ENCODE measurements at places on chromosomes 1 and 21. TPM values are rescaled to one million over a fixed set of nuclear protein-coding genes. Genes with fewer than 3 reads are reported as not detected.

GRCh38 chr1:56992318-56993125, 26.7 kb upstream of the C8B start:
- DNase-seq = no peak

ADCY10 gene
- total RNA-seq = 0.28 TPM

GRCh38 chr21:24868117-24868516, 739.2 kb downstream of the MRPL39 start:
- DNase-seq = no peak

SPATA45 gene
- not detected for total RNA-seq

- DNase-seq = no peak
Observed at GRCh38 chr1:111770916-111771315, 15.2 kb downstream of the DDX20 start.

SPTA1 gene
- total RNA-seq = 0.56 TPM

- no peak for DNase-seq
Observed at GRCh38 chr21:34965200-34966174, 83.6 kb downstream of the RUNX1 start.

GRCh38 chr1:13730751-13731482, 30.9 kb downstream of the PRDM2 start:
- peak; percentile 81 for DNase-seq

DNA sequence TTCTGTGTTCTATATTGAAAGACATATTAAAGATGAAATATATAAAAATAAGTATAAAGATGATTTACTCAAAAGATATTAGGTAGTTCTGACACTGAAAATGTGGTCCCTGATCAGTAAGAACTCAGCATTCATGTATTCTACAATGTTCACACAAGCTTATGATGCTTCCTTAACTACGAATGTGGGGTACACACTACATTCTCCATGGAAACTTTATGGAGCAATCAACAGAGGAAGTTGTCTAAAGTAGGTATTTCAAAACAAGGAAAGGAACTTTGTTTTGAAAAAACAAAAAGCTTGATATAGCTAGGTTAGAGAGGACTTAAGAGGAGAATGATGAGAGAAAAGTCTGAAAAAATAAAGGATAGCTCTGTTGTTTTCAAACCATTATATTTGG, 119.7 kb upstream of the RGS18 start:
- no peak for DNase-seq

GRCh38 chr21:33651965-33652680, 9.8 kb downstream of the ITSN1 start:
- no peak for DNase-seq

GRCh38 chr1:7648761-7649384, 122.2 kb upstream of the VAMP3 start:
- DNase-seq = no peak

GRCh38 chr1:174583316-174583715, 135.6 kb downstream of the GPR52 start:
- no peak for DNase-seq

DNA sequence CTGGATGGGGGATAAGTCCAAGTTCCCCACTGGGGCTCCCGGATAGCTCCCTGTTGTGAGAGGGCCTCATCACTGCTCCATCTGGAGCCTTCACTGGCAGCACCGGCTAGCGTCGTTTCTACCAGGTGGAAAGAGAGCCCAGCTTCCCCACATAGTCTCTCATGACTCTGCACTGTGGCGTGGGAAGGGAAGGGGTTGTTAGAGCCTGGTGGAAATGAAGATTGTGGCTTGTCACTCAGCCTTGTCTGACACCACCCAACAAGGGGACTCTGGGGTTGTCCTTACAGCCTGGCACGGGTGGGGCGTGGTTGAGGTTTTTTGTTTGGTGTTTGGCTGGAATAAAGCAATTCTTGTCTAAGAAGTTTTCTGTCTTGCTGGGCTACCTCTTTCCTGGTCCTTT, 94.6 kb downstream of the ADARB1 start:
- peak; percentile 58 for DNase-seq

- DNase-seq = no peak
Observed at GRCh38 chr21:33028287-33028670, 2.5 kb downstream of the OLIG2 start.

- no peak for DNase-seq
Observed at GRCh38 chr1:206961668-206962067, 8.6 kb downstream of the FCAMR start.

TUT4 gene
- total RNA-seq = 35.8 TPM

LHX8 gene
- not detected for total RNA-seq

GRCh38 chr1:192261476-192261875, 55.3 kb upstream of the RGS21 start:
- no peak for DNase-seq
